ENCODE measurements at places on chromosomes 6 and 20.

DNA sequence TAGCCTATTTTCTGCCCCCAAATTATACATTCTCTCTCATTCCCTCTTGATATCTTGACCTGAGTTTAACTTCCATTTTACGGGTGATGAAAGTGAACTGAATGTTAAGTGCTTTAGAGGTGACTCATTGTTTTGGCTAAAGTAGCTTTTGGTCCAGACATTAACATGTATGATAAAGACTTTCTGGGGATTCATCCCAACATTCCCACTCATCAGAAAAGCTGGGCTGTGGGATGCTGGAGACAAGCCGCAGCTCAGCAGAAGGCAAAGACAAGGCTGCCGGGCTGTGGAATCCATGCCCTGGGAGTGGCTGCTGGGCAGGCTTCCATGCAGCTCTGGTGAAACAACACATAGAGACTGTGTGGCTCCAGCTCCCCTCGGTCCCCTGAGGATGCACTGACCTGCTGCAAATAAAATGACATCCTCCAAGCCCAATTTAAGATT lies 89.9 kb upstream of the SYNDIG1 start:
- DNase-seq, result peak; percentile 96

DNA sequence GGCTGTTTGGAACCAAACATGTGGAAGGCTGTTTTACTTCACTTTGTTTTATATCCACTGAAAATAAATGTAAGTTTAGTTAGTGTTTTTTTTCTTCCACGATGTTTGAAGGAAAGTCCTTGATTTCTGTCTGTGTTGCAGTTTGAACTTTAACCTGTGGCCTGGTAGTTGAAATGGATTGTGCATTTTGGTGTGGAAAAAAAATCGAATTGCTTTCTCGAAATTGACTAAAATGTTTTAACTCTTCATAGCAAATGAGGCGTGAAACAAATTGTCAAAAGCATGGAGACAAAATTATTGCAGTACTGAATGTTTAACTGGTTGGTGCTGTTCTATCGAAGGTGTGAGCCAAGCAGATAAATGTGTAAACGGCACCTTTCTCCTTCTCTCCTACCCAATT lies 24.5 kb downstream of the ARID1B start:
- DNase-seq, result no peak

- DNase-seq, result no peak
These were observed 11.5 kb upstream of the IPCEF1 start for GRCh38 chr6:154367839-154368695.

GRCh38 chr20:36035745-36036144 lies 67.4 kb downstream of the CNBD2 start:
- DNase-seq, result no peak

GRCh38 chr6:111361648-111362047 lies 121.4 kb downstream of the REV3L start:
- peak; percentile 50 for DNase-seq

DNA sequence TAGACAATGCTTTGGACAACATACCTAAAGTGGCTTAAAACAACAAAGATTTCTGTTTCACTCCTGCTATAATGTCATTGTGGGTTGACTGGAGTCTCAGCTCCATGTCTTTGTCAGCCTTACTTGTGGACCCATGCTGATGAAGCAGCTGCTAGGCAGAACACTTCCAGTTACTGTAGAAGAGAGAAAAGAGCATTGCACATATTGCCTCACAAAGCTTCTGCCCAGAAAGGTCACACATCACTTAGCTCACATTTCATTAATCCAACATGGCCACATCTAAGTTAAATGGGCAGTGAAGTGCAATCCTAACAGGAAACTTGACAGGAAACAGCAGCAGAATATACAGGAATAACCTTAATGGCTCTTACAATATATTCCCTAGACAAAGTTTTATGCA lies 480.5 kb upstream of the HTR1E start:
- no peak for DNase-seq

GRCh38 chr20:63810730-63811490 lies 20.2 kb downstream of the ZBTB46 start:
- DNase-seq, result no peak

DNA sequence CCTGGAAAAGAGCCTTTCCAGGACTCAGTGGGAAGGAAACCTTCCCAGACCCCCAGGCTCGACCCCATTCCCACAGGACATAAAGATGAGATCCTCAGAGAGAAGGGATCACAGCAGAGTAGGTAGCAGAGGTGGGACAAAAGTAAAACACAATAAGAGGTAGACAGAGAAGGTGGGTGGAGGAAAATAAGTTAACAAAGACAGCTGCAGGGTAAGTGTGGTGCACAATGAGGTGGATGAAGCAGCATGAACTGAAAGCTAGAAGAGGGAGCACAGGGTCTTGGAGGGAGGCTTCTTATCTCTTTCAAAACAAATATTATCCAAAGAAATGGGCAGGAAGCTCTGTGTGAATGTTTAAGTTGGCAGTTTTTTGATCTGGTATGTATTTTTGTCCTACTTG lies 14.0 kb upstream of the MAP7 start:
- DNase-seq, result no peak

DNA sequence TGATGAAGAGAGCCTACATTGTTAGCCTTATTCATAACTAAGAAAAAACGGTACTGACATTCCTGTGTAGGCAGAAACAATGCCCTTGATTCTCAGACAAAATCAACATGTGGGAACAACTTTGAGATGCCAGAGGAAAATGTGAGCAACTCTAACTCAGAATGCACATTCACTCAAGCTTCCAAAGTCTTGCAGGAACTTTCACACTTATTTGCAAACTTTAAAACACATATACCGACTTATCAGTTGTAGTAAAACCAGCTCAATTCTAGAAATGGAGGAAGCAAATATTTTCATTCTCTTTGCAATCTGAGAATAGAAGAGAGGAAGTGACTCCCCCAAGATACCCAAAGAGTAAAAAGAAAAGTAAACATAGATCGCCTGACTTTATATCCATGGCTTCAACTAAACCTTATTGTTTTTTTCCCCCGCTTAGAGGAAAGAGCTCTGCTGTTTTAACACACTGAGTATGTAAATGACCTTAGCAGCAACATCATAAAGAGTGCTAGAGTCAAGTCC lies 117.6 kb downstream of the EPB41L2 start:
- peak; percentile 48 for DNase-seq

- DNase-seq, result peak; percentile 47
These were observed 41.5 kb upstream of the ADGRF1 start for GRCh38 chr6:47083586-47084047.

DNA sequence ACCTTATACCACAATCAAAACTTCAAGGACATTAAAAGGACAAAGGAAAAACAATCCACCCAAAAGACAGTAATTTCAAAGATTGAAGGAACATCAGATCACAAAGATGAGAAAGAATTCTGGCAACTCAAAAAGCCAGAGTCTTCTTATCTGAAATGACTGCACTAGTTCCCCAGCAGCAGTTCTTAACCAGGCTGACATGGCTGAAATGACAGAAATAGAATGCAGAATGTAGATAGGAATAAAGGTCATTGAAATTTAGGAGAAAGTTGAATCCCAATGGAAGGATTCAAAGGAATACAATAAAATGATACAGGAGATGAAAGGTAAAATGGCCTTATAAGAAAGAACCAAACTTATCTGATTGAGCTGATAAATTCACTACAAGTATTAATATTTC lies 231.4 kb downstream of the CD109 start:
- DNase-seq, result no peak

DNA sequence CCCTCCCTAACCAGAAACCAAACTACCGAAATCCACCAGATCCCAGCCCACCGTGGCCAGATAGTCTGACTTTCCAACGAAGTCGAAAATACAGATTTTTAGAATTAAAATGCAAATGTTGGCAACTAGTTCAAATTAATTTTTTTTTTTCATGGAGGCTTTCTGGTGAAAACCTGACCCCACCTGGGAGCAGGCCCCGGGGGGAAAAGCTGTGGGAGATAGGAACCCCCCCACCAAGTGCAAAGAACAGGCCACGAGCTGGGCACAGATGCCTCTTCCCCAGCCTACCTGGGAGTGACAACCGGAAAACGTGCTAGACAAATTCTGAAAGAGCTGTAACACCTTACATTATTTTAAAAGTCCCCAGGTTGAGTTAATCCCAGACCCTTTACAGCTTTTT lies 333.8 kb downstream of the PREX1 start:
- DNase-seq, result no peak
